ENCODE measurements at places on chromosomes 11 and 22.

DNA sequence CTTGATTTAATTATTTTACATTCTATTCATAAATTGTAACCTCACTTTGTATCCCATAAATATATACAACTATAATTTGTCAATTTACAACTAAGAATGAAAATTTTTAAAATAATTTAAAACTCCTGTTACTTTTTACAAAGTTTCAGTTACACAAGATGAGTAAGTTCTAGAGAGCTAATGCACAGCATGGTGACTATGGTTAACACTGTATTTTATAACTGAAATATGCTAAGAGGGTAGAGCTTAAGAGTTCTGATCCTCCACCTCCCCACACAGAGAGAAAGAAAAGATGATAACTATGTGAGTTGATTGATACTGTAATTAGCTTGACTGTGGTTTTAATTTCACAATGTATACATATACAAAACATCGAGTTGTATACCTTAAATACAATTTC is 412.5 kb upstream of the DDI1 start:
- no peak for DNase-seq

GRCh38 chr11:8233691-8234424 is 29.8 kb downstream of the LMO1 start:
- peak; percentile 15 for DNase-seq

DNA sequence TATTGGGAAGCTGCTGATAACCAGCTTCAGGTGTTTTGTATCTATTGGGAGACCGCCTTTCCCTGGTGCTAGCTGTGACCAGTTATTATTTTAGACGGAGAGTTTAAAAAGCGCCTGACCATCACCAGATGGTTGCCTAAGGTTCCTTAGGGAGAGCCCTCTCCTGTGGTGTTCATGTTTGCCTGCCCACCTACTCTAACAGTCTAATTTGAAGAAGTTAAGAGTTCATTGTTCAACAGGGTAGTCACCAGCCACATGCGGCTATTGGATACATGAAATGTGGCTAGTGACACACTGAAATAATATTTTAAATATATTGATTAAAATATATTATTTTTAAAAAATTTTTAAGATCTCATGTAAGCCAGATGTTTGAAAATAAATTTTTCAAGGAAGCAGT is 71.3 kb upstream of the SLN start:
- peak; percentile 35 for DNase-seq

DNA sequence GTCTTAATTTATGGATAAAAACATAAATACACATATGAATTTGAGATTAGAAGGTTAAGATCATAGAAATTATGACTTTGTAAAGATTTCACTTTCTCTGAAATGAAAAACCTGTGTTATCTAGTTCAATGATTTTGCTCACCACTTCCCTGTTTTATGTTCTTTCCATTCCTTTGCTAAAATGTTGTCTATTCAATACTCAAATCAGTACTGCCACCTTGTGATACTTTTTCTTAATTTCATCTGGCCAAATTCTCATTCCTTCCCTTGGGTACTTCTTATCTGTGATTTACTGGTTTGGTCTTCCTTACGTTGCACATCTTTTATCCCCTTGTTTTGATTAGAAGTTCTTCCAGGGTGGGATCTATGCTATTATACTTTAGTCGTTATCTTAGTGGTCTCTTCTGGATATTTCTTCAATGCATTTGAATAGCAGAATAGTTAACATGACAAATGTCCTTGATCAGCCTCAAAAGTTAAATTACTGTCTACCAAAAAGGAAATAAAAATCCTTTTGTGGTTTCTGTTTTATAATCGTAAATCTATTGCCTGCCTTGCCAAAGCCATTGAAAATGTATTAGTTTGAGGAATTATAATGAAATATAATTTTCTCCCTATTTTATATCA is 197.0 kb downstream of the PGR start:
- DNase-seq, result peak; percentile 48

- DNase-seq, result peak; percentile 56
These were observed 1031.8 kb downstream of the NTM start for GRCh38 chr11:132402071-132402684.

DNA sequence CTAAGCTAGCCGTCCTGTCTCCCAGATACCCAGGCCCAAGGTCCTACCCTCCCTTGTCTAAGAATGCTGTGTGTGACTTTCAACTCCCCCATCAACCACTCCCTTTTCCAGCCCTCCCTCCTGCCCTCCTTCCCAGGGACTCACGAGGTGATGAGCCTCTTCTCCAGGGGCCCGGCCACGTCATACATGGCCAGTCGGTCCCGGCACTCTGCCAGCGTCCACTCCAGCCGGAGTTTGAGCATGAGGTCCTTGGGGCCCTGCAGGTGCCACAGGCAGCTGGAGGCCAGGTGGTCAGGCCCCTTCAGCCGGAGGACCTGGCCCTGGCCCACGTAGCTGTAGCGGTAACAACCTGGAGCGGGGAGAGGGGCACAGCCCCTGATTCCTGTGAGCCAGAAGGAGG is 20.1 kb downstream of the TMPRSS6 start:
- no peak for DNase-seq

GRCh38 chr11:122478986-122479385 is 176.5 kb upstream of the UBASH3B start:
- peak; percentile 3 for DNase-seq

DNA sequence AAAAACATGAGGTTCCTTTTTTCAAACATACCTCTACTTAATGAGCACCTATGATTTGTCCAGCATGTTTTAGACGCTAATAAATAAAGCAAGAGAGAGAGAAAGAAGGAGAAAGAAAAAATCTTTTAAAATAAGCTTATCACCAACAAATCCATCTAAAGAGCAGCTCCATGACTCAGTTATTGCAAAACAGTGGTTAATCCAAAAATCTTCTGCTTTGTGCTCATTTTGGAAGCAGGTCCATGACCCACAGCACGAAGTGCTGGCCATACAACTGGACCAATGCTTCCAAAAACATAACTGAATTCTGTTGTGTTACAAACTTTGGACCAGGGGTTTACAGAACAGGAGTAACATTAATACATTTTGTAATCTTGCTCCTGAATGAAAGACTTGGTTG is 696.6 kb downstream of the KCNA4 start:
- no peak for DNase-seq

- no peak for DNase-seq
These were observed 844 bp downstream of the APOL6 start for GRCh38 chr22:35649026-35649553.

DNA sequence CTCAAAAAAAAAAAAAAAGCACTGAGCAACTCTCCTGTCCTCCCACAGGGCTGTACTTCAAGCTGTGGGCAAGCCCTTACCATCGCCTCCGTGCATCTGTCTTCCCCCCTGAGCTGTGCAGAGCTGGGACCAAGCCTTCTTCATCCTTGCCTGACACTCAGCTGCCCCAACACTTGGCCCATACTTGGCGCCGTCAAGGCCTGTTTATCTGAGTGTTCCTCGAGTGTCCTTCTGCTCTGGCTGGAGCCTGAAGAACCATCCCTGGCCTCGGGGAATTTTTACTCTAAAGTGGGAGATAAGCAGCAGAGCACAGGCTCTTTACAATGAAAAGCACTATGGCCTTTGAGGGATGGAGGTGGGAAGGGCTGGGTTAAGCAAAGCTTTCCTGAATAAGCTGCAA is 1.6 kb upstream of the TIRAP start:
- DNase-seq, result no peak

DNA sequence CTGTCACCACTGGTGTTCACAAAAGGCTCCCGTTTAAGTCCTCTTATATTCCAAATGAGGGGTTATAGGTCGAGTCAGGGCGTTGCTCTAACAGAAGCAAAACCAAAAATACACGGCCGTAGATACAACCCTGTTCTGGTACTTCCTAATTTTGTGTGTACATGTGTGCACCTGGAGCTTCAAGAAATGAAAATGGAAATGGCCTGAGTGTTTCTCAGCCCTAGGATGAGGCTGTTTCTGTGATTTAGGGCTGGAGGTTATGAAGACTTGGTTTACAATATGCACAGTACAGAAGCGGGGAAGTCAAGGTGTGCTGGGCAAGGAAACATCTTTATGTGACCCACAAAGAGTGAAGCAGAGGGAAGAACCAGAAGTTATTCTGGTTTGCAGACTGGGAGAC is 110.4 kb upstream of the OR4B1 start:
- DNase-seq, result no peak

DNA sequence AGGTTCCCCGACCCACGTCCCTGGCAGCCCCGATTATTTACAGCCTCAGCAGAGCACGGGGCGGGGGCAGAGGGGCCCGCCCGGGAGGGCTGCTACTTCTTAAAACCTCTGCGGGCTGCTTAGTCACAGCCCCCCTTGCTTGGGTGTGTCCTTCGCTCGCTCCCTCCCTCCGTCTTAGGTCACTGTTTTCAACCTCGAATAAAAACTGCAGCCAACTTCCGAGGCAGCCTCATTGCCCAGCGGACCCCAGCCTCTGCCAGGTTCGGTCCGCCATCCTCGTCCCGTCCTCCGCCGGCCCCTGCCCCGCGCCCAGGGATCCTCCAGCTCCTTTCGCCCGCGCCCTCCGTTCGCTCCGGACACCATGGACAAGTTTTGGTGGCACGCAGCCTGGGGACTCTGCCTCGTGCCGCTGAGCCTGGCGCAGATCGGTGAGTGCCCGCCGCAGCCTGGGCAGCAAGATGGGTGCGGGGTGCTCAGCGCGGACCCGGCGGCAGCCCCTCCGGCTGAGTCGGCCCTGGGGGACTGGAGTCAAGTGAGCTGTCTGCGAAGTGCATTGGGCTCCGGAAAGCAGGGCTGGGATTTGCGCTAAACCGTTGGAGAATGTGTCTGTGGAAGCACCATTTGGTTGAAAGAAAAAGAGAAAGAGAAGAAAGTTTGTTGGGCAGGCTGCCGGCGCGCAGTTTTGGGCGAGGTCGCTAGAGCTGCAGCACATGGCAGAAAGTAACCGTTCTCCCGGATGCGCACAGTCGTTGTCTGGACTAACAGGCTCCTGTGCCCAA is at the start of gene CD44:
Gene CD44 (plus strand): TSS at position 229 of the 779 bp plus-strand sequence. CDS start 133 bp downstream, at position 362.
- peak; percentile 85 for DNase-seq

DNA sequence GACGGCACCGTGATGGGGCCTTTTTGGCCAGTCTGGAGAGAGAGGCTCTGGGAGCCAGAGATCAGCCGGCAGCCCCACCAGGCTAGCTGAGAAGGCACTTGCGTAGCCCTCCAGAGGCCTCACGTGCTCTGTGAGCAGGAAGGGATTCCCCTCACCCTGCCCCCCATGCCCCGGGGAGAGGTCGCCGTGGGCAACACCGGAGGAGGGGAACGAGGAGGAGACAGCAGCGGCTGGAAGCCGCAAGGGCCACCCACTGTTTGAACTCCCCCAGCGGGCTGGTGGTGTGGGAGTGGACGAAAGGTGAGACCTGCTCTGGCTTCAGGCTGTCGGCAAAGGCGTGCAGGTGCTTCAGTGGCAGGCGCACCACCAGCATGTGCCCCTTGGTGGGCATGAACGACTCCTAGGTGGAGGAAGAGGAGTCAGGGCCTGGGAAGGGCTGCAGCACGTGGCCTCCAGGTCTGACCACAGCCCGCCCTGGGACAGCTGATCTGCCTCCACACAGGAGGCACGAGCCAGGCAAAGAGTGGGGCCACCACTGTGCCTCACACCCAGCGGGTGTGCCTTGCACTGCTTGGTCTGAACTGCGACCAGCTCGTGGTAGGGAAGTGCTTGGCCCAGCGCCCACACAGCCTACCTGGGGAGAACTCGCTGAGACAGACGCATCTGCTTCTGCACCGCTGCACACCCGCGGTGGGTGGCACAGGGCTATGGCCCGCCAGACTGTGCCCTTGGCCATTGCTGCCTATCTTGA is 99.9 kb downstream of the MED15 start:
- no peak for DNase-seq

DNA sequence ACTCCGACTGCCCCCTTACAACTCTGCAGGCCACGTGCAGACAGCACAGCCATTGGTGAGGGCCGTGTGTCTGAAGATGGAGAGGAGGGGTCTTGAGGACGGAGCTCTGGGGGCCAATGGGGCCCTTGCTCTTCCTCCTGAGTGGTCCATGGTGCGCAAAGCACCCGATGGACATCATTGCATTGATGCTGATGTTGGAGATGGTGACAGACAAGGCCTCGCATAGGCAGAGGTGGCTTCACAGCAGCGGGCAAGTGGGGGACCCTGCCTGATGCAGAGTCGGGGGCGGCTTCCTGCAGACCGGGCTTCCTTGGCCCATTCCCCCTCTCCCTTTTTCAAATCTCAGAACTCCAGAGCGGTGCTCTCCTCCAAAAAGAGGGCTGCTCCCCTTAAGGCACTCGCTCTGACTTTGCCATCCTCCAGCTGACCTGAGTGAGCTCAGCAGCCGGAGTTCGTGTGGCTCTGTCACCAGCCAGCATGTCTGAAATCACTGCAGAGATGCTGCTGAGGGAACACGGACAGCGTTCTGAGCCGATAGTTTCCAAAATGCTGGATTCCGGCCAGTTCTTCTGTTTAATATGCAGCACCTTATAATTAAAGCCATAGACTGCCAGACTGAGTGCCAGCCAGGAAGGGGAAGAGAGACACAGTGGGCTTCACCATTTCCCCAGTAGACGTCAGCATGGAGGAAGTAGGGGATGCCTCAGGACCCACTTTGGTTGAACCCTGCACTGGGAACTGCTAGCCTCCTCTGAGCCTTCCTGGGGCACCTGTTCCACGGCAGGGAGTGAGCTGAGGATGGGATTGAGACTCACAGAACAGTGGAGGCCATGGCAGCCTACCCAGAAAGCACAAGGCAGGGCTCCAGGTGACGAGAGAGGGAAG is 278.2 kb downstream of the BRD1 start:
- no peak for DNase-seq
